ENCODE measurements at places on chromosomes 4 and X.

DNA sequence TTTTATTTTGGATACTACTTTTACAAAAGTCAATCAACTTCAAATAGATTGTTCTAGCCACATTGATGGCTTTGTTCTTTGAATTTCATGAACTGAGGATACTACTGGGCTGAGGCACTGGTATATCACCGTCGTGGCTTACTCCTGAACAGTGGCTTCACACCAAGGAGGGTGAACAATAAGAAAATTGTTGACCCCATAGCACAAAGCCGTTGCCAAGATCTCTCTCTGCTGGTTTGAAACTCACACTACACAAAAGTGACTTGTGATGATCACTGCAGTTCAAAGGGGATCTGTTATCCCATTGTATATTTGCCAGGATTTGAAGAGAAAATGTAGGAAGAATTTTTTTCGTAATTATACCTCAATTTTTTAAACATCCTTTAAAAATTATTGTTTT is 119.6 kb downstream of the PDLIM5 start:
- DNase-seq: no peak

GRCh38 chr4:31298737-31299136 is 578.6 kb downstream of the PCDH7 start:
- DNase-seq: no peak

DNA sequence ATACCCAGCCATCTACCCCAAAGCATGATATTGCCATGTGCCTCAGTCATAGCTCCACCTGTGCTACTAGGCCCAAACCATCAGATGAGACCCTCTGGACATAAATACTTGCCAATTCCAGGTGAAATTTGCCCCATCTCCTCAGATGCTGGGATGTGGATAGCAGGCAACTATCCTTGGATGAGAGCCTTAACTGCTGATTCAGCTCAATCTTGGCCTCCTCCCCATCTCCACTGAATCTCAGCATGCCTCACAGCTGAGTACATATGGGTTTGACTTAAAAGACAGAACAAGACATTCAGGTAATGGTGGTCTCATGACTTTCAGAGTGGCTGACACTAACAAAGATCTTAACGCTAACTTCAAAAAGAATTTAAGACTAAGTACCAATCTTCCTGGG is 50.8 kb upstream of the KLHL13 start:
- DNase-seq: no peak

GRCh38 chr4:124504431-124504830 is 208.1 kb downstream of the ANKRD50 start:
- no peak for DNase-seq

- DNase-seq: no peak
Observed at GRCh38 chrX:22594766-22595165, 322.1 kb downstream of the CBLL2 start.

- DNase-seq: no peak
Observed at GRCh38 chrX:12891171-12891570, 15.2 kb upstream of the TLR8 start.

GRCh38 chr4:153207027-153207426 is 2.8 kb downstream of the TRIM2 start:
- DNase-seq: no peak

- no peak for DNase-seq
Observed at GRCh38 chrX:16039363-16039762, 84.0 kb upstream of the GRPR start.

DNA sequence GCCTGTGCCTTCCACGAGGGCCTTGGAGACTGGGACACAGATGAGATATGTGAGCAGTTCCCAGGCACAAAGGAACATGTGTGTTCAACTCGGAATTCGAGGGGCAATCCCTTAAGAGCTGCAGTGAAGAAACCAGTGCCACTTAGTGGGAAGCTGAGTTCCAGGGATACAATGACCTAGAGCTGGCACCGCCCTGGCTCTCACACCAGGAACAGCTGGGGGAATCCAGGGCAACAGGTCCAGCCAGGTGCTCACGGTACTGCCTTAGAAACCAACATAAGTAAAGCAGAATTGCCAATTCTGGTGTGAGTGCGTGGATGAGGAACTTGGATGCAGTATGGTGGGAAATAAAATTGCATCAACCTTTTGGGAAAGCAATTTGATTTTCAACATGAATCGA is 122.9 kb downstream of the AFAP1 start:
- DNase-seq: no peak

- DNase-seq: no peak
Observed at GRCh38 chr4:14865031-14865366, 137.3 kb upstream of the CPEB2 start.

DNA sequence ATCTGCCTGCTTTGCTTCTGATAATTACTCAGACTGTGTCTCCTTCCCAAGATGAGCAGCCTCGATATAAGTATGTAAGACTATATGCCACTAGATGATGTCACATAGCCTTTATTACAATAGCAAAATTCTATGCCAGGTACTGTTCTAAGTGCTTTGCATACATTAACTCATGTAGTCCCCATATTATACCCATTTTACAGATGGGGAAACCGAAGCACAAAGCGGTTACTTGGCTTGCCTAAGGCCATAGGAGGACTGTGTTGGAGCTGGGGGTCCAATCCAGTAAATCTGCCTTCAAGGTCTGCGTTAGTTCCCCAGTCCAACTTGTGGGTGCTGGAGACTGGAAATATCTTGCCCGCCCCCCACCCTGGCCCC is 826 bp upstream of the SCML1 start:
- DNase-seq: no peak

- no peak for DNase-seq
Observed at GRCh38 chr4:109276482-109277095, 25.9 kb downstream of the COL25A1 start.

DNA sequence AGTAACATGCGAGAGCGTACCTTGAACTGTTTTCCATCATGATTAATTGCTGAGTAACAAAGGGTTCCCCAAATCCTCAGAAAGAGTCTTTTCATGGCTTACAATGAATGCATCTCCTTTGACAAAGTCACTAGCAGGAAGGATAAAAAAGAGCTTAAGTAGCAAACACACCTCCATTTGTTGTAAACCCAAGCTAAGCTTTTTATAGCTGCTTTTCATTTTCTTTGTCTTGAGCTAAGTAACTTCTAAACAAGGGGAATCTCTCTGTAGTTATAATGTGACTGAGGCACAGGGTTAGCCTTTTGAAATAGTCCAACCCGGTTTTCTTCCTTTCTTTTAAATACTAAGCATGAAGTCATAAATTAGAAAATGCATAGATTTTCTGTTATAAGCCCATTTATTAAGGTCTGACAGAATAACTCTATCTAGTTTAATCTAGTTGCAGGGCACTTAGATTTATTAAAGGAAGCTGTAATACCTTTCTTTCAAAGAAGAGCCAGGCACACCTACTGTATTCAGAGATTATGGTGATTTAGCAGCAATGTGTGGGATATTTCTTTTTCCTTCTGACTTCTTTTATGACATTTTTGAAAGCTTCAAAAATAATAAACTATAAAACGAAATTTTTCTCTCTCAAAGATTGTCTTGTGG is 226.9 kb upstream of the SMIM31 start:
- DNase-seq: no peak

GRCh38 chr4:10589799-10590198 is 94.8 kb downstream of the CLNK start:
- DNase-seq: peak; percentile 3

GRCh38 chr4:76694056-76694455 is 203.9 kb downstream of the SOWAHB start:
- no peak for DNase-seq

GRCh38 chr4:115660465-115660864 is 547.0 kb upstream of the NDST4 start:
- no peak for DNase-seq

- DNase-seq: no peak
Observed at GRCh38 chr4:48119646-48120045, 14.4 kb downstream of the TXK start.

GRCh38 chr4:110865611-110866259 is 242.9 kb upstream of the PITX2 start:
- DNase-seq: no peak

DNA sequence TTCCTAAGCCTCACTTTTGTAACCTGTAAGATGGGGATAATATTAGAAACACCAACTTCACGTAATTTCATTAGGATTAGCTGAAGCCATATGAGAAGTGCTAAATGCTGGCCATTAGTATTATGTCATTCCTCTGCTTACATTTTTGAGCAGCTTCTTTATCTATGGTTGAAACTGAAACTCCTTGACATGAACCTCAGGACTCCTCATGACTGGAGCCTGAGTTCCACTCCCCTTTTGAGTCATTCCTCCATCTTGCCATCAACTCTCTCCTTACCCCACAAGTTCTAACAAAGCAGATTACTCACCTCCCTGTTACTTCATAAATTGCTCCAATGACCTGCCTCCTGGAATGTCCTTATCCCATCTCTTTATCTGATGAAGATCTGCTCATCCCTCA is 123.2 kb upstream of the KCNIP4 start:
- DNase-seq: no peak

DNA sequence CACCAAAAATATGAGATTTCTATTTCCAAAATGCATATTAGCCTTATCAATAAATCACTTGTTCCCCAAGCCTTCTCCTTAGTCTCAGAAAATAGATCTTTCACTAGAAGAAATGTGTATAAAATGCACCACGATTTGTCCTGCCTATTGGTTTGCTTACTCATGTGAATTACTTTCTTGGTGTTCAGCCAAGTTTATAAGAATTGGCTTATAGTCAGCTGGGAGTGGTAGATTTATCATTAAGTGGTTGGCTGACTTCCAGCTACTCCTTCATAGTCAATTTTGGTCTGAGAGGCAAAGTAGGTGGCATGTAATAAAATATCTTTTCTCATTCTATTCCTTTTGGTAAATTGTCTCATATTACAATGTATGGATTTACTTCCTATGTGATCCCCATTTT is 1.3 kb downstream of the SULT1E1 start:
- DNase-seq: no peak

DNA sequence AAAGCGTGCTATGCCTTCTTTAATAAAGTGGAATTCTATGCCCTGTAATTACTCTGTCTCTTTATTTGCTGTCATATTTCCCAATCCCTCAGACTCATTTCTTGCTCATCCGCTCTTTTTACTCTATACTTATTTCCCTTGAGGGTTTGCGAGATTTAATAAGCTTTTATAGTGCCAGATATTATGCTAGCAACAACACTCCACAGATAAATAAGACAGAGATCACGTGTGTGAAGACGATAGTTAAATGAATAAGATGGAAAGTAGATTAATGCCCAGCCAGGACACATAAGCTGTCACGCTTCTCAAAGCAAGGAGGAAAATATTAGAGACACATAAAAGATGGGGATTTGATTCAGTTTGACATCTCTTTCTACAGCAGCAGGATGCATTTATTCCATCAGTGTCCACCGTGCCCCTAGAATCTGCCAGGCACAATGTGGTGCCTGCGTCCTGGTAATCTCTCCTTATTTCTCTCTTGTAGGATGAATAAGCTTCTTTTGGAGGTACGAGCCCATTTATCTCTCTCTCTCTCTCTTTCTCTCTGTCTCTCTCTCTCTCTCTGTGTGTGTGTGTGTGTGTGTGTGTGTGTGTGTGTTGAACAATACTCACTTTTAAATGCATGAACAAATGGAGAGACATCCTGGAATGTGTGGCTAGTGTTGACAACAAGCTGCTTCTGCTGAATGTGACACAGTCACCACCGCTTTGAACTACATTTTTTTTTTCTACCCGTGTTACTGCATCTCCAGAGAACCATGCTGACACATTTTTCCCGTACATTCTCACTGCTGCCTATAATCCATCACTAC is 48.2 kb downstream of the TMEM156 start:
- no peak for DNase-seq

GRCh38 chrX:1134156-1134555 is 78.3 kb downstream of the CRLF2 start:
- DNase-seq: no peak

- no peak for DNase-seq
Observed at GRCh38 chrX:38970074-38970473, 168.8 kb downstream of the MID1IP1 start.

- DNase-seq: no peak
Observed at GRCh38 chr4:177371461-177371860, 61.8 kb downstream of the NEIL3 start.

GRCh38 chr4:7677799-7678301 is 243.1 kb upstream of the PSAPL1 start:
- no peak for DNase-seq

DNA sequence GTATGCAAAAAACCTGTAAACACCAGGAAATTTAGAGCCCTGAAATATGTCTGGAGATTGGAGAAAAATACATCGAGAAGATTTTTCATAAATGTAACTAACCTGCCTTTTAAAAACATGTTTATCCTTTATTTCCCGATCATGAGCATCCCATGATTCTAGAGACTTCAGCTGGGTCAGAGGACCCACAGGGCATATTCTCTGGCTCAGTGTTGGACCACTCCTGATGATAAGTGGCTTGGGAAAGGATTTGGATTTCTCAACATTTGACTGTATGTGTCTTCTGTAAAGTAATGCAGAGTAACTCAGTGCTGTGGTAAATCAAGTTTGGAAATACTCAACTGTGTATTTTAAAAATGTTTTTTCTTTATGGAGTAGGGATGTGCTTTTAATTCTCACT is 40.0 kb upstream of the ANK2 start:
- DNase-seq: no peak

DNA sequence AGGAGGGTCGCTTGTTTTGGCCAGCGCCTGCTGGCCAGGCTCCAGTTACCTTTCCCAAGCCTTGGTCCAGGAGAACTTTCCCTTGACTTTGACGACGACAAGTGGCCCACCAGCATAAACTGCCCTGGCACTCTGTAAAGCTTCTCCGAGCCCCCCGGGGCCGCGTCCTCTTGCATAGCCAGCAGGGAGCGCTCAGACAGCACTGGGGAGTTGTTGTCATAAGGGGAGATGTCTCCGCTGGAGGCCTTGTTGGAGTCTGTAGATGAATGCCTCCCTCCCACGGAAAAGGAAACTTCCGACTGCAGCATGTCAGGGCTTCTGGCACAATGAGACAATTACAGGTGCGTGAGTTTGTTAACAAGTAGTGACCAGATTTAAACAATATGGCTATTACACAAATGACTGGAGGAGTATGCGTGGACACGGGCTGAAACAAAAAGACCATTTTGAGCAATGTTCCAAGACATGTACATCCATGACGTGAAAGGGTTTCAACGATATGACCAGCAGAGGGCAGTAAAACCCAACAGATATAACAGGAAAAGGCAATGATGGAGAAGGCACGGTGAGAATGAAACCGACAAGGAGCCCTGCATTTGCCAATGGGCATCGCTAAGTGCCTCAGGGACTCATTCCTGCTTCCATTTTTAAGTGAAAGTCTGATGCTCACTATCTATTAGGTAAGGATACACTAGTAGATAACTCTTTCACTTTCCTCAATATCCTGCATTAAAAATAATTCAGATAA is 33.0 kb downstream of the HCCS start:
- DNase-seq: peak; percentile 66
